ENCODE measurements at places on chromosomes 2 and 18.

DNA sequence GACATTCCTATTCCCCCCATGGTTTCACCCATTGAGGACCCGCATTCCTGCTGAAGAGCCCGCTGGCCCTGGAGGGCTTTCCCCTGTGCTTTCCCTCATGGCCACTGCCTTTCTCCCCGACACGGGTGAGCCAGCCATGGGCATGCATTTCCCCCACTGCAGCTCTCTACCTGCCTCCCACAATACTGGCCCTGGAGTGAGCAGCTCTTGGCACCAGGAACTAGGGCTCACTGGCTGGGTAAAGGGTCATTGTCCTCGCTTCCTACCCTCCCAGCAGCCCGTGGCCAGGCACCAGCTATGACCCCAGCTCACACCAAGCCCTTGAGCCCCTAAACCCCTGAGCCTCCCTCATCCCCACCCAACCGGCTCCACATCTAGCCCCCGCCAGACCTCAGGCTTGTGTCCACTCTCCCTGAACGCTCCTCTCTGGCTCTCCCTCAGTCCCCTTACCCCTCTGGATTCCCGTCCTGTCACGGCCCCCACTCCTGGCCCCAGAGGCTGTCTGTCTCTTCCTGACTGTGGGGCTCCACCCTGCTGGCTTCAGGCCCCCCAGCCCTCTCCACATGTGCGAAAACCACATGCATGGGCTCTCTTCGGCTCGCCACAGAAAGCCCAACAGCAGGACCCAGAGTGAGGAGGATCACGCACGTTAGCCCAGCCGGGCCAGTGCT, 199.8 kb downstream of the ZFP36L2 start:
- DNase-seq, result no peak

DNA sequence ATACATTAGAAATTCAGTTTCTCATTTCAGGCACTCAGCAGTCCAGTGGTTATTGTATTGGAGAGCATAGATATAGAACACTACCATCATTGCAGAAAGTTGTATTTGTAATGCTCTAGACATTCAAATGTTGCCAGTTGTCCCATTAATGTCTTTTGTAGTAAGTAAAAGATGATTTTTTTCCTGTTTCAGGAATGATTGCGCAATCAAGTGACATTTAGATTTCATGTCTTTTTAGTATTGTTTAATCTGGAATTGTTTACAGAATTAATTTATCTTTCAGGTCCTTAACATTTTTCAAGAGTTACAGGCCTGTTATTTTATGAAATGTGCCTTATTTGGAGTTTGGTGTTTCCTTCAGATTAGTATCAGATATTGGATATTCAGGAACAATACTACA, 134.7 kb downstream of the MSTN start:
- DNase-seq, result no peak

DNA sequence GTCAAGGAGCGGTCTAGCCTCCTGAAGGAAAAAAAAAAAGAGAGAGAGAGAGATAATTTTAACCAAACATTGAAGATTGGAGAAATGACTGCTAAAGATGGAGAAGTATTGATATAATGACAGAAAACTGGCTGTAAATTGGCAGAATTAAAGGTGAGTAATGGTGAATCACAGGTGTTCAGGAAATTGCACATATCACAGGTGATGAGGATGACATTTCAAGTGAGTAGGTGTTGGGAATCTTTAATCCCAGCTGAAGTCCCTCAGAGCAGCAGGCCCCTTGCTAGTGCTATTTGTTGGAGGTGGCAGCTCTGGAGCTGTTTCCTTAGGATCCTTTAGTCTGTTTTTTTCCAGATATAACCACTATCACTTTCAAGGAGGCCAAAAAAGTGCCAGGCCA, 678.4 kb upstream of the VRK2 start:
- DNase-seq, result no peak

DNA sequence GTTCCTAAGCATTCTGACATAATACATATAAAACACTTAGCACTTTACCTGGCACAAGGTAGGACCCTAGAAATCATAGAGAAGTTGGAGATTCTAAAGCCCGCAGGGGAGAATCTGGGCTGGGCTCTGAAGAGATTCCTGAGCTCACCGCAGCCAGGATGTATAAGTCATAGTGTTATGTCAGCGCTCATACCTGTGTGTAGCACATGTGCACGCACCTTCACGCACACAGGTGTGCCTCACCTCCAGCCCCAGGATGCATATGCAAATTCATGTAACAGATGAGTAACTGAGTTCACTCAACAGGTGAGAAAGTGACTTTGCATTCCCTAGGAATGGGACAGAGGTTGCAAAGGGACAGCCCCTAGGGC, 7.9 kb upstream of the SDC1 start:
- no peak for DNase-seq

DNA sequence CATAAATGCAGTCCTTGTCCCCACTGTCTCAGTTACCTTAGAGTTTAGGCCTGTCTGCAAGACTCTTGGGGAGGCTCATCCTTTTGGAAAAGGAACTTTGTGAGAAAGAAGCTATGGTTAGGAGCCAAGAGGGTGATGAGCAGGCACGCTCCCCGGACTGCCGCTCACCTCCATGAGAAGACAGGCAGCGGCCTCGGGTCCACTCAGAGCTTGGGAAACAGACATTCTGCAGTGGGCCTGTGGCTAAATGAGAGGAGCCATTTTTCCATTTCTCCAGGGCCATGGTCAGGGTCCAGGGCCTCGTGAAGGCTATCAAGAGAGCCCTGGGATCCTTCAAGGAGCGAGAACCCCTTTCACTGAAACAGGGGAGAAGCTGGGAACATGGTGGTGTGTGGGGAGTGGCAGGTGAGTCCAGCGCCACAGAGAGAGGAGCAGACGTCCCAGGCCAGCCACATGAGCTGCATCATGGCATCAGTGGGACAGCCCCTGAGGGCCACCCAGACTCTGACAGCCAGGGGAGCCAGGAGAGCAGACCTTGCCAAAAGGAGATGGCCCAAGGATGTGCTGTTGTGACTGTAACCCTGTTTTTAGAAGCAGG, 4.0 kb upstream of the TEX51 start:
- DNase-seq, result no peak

DNA sequence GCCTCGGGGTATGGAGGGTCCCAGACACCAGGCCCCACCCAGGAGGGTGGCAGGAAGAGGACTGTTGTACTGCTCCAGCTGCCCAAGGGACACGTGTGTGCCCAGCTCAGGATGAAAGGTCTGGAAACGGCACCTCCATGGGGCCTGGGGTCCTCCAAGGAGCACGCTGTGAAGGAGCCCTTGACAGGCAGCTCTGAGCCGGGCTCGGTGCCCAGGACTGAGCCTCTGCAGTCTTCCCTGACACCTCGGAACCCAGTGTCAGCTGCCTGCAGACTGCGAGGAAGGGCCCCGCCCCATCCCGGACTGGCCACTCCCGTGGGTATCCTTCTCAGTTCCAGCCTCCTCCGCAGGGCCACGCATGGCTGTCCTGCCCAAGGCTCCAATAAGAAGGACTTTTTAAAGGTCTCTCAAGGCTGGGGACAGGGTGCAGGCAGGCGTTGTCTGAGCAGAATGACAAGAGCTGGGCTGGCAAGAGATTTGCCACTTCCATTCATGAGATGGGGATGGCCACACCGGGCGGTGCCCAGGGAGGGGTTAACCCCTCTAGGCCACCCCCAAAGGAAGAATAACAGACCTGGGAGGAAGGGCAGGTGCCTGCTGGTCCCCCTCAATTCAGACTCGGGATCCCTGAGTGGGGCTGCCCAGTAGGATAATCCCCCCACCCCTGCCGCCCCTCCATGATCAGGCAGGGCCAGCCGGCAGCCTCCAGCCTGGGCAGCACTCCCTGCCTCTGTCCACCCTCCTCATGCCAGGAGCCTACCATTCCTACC, 8.9 kb downstream of the ECEL1 start:
- no peak for DNase-seq

DNA sequence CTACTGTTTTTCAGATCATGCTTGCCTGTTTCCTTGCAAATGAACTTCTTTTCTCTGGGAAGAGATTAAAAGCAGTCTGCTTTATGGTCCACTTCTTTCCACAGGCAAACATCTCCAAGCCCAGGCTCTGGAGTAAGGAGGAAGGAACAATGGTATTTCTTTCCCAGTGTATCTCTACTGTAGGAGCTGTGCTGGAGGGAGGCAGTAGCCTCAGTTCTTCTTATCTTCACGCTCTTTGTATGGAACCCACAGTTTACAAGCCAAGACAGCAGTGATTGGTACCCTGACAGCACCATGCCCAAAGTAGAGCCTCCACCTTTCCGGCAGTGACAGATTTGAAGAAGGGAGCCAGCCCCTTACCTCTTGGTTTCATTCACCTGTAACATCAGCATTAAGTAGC, 35.2 kb downstream of the SPOPL start:
- no peak for DNase-seq

GRCh38 chr2:86592547-86593230, 29.4 kb upstream of the CHMP3 start:
- no peak for DNase-seq

DNA sequence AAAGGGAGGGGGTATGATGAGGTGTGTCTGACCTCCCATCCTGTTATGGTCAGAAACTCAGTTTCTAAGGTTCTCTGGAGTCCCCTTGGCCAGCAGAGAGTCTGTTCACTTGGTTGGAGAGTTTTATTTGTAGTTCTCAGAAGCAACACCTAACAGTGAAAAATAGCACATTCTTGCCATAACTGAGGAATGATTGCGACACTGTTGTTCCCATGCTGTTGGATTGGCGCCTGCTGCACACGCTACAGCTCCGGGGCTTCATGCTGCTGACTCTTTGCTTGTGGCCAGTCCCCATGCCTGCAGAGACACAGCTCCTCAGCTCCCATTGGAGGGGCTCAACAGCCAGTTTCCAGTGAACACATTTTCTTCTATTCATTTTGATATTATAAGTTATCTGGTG, 42.1 kb downstream of the TPGS2 start:
- no peak for DNase-seq

DNA sequence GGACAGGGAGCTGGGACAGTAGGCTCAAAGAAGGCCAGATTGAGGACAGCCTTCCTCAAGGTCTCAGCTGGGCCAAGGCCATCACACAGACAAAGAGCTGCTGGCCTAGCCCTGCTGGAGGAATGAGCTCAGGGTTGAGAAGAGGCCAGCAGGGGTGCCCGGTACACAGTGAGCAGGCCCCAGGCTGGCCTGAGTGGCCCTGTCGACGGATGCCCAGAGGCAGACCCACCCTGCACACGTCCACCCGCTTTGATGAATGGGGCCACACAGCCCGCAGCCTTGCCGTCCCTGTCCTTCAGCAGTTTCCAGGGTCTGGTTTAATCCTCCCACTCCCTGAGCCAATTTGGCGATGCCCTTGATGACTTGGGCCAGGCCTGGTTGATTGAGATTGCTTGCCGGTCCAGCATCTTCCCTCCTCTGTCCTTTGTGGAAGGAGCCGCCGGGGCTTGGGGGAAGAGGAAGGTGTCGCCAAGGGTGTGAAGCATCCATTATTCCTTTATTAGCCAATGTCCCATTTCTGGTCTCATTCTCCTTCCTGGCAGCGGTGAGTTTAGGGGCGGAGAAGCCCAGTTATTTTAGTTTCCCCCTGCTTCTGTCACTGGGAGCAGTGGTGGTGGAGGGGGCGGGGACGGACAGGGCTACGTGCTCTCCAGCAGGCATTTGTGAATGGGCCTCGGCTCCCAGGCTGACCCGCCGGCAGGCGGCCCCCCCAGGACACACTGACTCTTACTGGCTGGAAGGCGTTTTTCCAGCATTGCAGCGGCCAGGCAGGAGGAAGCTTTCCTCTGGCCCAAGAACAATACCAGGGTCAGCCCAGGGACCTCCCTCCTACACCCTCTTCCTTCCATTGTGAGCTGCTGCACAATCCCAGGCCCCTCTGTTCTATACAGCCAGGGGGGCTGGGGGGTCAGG, 141.8 kb downstream of the CTIF start:
- DNase-seq, result no peak

- peak; percentile 15 for DNase-seq
Measured at GRCh38 chr2:137964066-137964858, at the start of gene HNMT. Gene HNMT (plus strand): TSS chr2:137964473. CDS start chr2:137964492, 19 bp downstream.

GRCh38 chr2:138787053-138787666, 7.0 kb upstream of the NXPH2 start:
- no peak for DNase-seq

- DNase-seq, result no peak
Measured at GRCh38 chr2:68839260-68839833, 31.9 kb downstream of the BMP10 start.

GRCh38 chr18:61854578-61855448, 38.0 kb downstream of the RNF152 start:
- no peak for DNase-seq

GRCh38 chr2:195945056-195945455, 123.6 kb downstream of the DNAH7 start:
- no peak for DNase-seq

DNA sequence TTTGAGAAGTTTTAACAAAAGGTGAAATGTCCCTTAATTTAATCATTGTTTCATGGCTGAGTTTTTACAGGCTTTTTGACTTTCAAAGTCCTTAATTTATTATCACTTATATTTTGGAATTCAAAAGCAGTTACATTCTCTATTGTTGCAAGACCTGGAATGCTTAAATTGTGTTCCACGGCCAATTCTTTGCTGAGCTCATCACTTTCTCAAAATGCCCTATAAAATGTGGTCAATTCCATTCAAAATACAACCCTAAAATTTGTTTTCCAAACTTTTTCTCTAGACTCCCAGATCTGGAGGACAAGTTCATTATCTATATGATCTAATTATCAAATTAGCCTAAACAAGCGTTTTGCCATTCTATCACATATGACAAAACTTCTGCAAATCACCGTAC, 1051.2 kb downstream of the TDRD15 start:
- no peak for DNase-seq

DNA sequence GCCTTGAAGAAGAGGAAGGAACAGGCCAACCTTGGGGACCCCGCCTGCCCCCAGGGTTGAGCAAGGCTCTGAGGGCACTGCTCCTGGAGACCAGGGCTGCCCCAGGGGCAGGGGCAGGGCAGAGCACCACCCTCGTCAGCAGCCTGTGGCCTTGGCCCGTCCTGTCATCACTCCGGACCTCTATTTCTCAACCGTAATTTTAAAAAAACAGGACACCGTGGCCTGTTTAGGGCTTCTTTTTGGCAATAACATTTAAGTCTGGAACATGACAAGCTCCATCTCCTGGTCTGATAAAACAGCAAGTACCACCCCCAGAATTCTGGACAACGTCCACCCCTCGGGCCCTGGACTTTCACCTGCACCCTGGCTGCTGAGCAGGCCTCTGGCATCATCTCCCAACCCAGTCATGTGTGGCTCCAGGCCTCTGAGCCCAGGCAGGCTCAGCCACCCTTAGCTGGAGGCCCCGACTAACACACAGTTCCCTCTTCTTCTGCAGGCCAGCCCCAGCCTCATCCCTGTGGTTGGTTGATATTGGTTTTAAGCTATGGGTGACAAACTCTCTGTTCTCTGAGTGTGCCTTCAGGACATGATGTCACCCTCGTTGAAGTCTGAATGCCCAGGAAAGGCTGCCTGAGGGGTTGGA, 22.6 kb upstream of the ID2 start:
- DNase-seq, result no peak

GRCh38 chr2:71536226-71536671, 82.9 kb downstream of the DYSF start:
- no peak for DNase-seq

- DNase-seq, result no peak
Measured at GRCh38 chr2:71940695-71941094, 207.0 kb downstream of the CYP26B1 start.

- DNase-seq, result no peak
Measured at GRCh38 chr2:60468382-60469085, 84.9 kb downstream of the BCL11A start.

- DNase-seq, result no peak
Measured at GRCh38 chr2:21607572-21607971, 483.8 kb downstream of the TDRD15 start.

- DNase-seq, result no peak
Measured at GRCh38 chr2:105954891-105955290, 210.2 kb downstream of the NCK2 start.
